ENCODE measurements at places on chromosomes 3 and 15.

DNA sequence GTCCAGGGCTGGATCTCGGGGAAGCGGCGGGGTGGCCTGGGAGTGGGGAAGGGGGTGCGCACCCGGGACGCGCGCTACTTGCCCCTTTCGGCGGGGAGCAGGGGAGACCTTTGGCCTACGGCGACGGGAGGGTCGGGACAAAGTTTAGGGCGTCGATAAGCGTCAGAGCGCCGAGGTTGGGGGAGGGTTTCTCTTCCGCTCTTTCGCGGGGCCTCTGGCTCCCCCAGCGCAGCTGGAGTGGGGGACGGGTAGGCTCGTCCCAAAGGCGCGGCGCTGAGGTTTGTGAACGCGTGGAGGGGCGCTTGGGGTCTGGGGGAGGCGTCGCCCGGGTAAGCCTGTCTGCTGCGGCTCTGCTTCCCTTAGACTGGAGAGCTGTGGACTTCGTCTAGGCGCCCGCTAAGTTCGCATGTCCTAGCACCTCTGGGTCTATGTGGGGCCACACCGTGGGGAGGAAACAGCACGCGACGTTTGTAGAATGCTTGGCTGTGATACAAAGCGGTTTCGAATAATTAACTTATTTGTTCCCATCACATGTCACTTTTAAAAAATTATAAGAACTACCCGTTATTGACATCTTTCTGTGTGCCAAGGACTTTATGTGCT lies 527 bp downstream of the B2M start:
- peak; percentile 73 for DNase-seq

DNA sequence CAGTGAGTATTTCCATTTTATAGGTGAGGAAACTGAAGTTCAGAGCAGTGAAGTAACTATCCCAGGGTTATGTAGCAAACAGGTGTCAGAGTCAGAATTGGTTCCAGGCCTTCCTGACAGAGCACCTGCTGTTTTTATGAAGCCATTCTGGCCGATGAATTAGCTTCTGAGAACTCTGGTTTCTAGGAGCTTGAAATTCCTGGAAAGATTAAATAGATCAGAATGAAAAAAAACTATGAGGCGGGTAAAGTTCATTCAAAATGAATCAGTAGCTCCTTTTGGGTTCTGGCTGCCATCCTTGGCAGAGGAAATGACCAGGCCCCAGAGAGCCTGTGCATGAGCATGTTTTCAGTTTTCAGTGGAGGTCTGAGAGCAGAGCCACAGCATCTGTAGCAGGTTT lies 59.3 kb upstream of the CFAP161 start:
- no peak for DNase-seq

GRCh38 chr3:43764056-43764455 lies 73.3 kb downstream of the ABHD5 start:
- DNase-seq, result no peak

- no peak for DNase-seq
Measured at GRCh38 chr15:48915861-48916260, 37.9 kb downstream of the EID1 start.

GRCh38 chr3:183315739-183316138 lies 62.7 kb downstream of the B3GNT5 start:
- DNase-seq, result no peak

DNA sequence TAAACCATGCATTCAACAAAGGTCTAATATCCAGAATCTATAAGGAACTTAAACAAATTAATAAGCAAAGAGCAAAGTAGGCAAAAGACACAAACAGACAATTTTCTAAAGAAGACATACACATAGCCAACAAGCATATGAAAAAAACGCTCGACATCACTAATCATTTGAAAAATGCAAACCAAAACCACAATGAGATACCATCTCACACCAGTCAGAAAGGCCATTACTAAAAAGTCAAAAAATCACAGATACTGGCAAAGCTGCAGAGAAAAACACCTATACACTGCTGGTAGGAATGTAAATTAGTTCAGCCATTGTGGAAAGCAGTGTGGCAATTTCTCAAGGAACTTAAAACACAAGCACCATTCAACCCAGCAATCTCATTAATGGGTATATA lies 53.8 kb downstream of the FSIP1 start:
- no peak for DNase-seq

- DNase-seq, result no peak
Measured at GRCh38 chr3:135987661-135988060, 22.1 kb downstream of the PPP2R3A start.

DNA sequence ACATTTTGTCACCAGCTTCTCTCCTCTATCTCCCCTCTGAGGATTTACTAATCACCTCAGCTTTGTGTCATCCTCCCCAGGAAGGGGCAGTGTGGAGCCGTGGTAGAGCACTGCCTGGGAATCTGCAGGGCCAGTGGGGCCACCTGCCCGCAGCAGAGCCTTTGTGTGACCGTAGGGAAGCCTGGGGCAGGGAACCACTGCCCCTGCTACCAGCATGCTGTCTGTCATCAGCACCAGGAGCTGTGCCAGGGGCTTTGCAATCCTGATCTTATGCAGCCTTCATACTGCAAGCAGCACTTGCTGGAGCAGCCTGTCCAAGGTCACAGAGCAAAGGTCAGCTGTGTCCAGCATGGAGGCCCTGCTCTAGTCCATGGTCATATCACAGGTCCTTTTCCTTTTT lies 170.2 kb upstream of the IL12A start:
- DNase-seq, result no peak

- DNase-seq, result no peak
Measured at GRCh38 chr3:136249593-136249992, 547 bp upstream of the PCCB start.

DNA sequence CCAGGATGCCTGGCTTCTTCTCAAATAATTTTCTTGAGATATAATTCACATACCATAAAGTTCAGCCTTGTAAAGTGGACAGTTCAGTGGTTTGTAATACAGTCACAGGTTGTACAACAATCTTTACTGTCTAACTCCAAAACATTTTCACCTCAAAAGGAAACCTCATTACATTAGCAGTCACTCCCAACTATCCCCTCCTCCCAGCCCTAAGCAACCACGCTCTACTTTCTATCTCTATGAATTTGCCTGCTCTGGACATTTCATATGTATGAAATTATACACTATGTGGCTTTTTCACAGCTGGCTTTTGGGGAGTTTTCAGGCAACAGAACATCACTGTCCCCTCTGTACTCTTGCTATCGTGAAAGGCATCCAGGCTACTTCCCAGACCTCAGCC lies 17.5 kb downstream of the TGM5 start:
- DNase-seq, result no peak

DNA sequence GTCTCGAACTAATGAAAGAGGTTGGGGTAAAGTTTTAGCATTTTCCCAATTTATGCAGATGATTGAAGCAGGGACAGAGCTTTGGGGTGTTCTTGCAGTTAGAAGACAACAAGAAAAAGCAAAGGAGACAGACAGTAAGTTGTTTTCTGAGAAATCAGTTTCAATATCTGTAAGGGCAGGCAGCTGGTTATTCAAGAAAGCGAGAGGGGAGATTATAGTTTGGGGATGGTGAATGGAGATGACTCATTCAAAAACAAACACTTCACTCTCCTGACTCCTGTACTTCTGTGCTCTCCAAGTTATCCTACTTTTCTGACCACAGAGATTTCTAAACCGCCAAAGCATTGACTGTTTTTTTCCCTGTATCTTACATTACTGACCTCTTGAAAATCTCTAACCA lies 352.0 kb downstream of the GAP43 start:
- DNase-seq, result no peak

GRCh38 chr15:25181293-25182097 lies 226.7 kb downstream of the SNRPN start:
- no peak for DNase-seq

DNA sequence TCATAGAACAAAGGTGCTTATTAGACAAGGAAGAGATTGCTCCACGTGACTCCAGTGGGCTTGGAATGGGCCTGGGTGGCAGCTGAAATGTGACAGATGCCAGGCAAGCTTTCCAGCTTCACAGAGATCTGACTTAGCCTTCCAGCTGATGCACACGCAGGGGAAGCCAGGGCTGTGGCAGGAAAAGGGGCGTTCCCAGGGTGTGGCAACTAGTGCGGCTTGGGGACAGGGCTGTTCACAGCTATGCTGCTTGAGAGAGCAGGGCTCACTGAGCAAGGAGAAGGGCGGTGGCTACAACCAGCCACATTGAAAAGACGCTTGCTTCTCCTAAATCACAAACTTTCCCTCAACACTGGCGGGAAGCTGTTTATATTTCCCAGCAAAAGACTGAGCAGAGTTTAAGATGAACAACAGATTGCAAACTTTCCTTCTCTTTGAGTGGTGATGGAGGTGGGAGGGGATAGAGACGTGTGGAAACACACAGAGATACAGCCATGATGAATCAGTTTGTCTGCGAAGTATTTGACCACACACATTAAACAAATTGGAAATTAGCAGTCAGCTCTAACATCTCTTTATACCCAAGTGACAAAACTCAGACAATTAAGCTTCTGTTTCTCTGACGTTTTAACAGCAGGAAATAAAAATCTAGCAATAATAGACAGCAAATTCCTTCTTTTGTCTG lies 127.5 kb downstream of the BDH1 start:
- peak; percentile 79 for DNase-seq

- DNase-seq, result no peak
Measured at GRCh38 chr3:88926221-88926620, 181.2 kb upstream of the EPHA3 start.

GRCh38 chr3:194203482-194204041 lies 67.6 kb downstream of the HES1 start:
- DNase-seq, result peak; percentile 42

DNA sequence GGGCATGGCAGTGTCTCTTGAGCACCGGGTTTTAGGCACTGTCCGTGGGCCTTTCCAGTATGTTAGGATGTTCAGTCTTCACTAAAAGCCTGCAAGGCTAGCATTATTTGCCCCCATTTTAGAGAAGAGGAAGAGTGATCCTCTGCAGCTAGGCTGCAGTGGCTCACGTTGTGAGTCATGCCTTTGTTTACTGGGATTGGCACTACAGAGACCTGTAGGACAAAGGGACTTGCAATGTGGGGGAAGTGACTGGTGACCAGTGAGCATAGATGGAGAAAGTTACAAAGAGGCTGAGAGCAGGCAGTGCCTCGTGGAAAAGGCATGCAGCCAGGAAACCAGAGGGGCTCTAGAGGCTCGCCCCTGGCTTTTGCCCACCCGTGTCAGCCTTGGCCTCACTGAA lies 26.8 kb upstream of the CPNE9 start:
- DNase-seq, result no peak

DNA sequence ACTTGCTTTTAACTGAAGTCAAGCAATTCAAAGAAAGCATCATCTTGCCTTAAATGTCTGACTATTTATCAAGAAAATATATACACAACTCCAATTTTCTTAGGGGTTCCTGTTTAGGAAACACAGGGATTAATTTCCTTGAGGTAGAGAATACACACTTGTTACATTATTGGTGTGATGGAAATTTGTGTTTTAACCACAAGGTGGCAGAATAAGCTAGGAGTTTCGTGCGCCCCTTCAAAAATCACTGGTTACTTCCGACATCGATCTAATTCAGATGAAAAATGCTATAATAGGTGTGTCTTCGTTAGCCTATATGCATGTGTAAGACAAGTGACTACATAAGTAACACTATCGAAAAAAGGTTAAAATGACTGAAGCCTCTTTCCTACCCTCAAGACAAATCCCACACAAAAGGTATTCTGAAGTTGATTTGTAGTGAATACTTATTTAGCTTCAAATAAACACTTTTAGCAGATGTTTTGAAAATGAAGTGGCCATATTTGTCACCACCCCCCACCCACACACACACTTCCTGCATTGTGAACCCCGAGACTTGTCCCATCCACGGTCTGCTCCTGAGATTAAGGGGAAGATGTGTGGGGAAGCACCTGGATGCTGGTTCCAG lies 246.5 kb downstream of the ROBO1 start:
- DNase-seq, result no peak

- no peak for DNase-seq
Measured at GRCh38 chr3:12934431-12934830, 93.1 kb upstream of the RPL32 start.

GRCh38 chr3:177647876-177648275 lies 450.6 kb upstream of the TBL1XR1 start:
- peak; percentile 40 for DNase-seq

- no peak for DNase-seq
Measured at GRCh38 chr3:74651292-74651691, 36.8 kb upstream of the CNTN3 start.

- no peak for DNase-seq
Measured at GRCh38 chr3:123809597-123809996, 74.5 kb downstream of the MYLK start.

DNA sequence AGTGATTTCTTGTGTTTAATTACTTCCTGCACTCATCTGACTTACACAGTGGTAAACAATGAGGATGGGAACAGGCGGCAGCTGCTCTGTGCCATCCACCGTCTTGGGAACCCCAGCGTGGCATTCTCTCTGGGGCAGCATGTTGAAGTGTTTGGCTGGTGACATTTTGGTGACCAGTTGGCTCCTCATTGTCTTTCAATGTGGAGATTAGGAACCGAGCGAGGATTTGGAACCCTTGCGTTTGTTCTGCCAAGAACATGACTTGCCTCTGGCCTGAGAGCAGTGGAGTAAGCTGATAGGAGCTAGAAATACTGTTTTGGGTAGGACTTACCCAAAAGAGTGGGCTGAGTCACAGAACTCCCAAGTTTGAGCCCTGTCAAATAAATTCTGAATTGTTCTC lies 88.8 kb downstream of the IGF1R start:
- no peak for DNase-seq

DNA sequence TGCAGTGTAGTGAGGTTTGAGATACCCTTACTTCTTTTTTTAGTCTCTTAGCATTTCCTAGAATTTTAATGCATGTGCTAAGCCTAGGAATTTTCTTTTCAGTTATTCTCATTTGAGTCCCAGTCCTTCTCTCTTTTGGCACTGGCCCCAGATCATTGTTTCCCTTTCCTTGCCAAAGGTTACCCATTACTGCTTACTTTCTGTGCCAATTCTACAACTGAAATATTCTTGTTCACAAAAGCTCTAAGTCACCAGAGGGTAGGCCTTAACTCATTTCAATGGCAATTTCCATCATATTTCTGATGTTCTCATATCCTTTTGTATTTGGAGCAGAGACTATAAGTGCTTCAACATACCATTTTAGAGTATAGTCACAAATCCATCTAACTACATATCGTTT lies 199.6 kb upstream of the CBLB start:
- DNase-seq, result no peak

DNA sequence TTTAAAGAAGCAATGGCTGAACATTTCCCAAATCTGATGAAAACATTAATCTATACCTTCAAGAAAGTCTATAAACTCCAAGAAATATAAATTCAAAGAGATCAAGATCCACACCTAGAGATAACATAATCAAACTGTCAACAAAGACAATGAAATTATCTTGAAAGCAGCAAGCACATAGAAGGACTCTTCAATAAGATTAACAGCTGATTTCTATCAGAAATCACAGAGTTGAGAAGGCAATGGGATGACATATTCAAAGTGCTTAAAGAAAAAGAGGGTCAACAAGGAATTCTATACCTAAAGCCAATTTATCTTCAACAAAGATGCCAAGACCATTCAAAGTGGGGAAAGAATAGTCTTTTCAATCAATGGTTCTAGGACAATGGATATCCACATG lies 41.1 kb upstream of the LAMP3 start:
- no peak for DNase-seq

Measured in activated CD8-positive, alpha-beta T cell treated with anti-CD3 and anti-CD28 coated beads, Interleukin-2, amount 10 ng/mL, durations not matched to agents 7 days and 5 days (primary cell).